Urinary bladder (tissue), 4 donors: ENCODE measurements at places on chromosomes 12 and 14. TPM values are rescaled to one million over a fixed set of nuclear protein-coding genes. Genes with fewer than 3 reads are reported as not detected.

The CLEC4C gene
- not detected for total RNA-seq

The SLCO1B1 gene
- total RNA-seq: not detected

GRCh38 chr14:54438703-54439102 lies 2.5 kb downstream of the CNIH1 start:
- no peak for DNase-seq

DNA sequence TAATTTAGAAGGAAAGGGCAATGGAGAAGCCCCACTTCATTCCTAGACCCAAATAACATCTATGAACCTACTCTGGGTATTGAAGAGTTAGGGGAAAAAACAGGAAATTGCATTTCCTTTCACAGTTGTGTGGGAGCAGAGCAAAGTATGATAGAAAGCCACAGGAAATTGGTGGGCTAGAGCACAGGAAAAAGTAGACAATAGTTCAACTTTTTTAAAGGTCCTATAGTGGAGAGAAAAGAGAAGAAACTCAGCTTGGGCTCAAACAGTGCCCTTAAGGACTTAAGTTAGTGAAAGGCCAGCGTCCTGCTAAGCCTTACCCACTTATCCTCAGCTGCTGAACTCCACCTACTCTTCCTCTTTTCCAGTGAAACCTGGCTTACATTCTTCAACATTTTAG lies 258.1 kb downstream of the DPY19L2 start:
- DNase-seq: no peak

- DNase-seq: no peak
Measured at GRCh38 chr12:120539303-120539702, 5.1 kb downstream of the RNF10 start.

DNA sequence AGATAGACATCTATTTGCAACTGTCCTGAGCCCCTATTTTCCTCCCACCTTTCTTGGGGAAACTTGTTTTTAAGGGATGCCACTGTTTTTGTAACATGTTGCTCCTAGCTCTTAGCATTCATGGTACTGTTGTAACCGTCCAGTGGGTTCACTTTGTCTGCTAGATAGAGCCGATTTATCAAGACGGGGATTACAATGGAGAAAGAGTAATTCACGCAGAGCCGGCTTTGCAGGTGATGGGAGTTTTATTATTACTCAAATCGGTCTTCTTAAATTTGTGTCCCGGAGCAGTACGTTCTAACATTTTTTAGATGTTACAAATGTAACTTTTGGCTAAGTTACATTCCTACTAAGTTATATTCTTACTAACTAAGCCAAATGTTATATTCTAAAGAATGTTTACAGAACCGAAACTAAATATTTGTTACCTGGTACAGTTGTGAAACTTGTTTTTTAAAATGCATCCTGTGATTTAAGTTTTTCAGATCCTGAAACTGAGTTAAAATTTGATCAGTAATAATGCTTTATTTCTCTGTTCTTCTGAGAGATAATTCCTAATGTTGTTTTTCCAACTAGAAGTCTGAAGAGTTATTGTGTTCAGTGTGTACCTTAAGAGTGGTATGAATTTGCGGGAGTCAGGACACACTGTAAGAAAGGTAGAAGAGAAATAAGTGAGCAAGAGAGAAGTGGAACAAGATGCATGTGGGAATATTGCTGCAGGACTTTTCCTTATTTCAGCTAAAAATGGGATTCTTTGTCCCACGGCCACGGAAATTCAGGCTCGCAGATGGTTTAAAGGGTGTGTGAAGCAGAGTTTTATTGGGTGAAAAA lies 20.6 kb upstream of the CLEC2D start:
- DNase-seq: no peak

DNA sequence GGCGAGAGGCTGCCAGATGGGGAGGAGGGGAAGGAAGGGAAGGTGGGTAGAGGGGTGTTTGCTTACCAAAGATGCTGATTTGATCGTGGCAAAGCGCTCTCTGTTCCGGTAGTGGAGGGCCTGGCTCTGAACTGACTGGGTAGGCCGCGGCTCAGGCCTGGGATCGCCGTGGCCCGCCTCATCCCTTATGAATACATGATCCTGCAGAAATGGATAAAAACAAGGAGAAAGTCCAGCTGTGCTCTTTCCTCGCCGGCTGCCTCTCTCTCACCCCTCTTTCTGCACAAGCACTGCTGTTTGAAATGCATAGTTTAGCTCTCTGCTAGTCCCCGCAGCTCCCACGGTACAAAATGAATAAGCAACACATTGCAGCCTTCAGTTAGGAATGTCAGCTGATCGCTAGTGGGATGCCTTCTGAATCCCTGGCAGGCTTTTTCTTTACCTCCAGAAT lies 53.8 kb downstream of the PEBP1 start:
- no peak for DNase-seq

GRCh38 chr12:24780697-24781368 lies 168.1 kb downstream of the BCAT1 start:
- no peak for DNase-seq

GRCh38 chr12:103879878-103880277 lies 38.8 kb upstream of the NT5DC3 start:
- no peak for DNase-seq
